Stimulated activated CD4-positive, alpha-beta T cell treated with anti-CD3 and anti-CD28 coated beads, Interleukin-4, amount 100 ng/mL, for 1 hour (primary cell): ENCODE measurements at places on chromosomes 2 and 18.

- DNase-seq: peak; percentile 29
These were observed 18.3 kb upstream of the CXCR4 start for GRCh38 chr2:136135921-136136906.

GRCh38 chr18:55999641-56000040 lies 411.6 kb upstream of the TCF4 start:
- no peak for DNase-seq

GRCh38 chr18:22169011-22169888 lies at the start of gene GATA6:
Gene GATA6, plus strand, starts transcription at chr18:22169589. Its CDS starts 1,556 bp downstream, at chr18:22171145.
- DNase-seq: no peak

DNA sequence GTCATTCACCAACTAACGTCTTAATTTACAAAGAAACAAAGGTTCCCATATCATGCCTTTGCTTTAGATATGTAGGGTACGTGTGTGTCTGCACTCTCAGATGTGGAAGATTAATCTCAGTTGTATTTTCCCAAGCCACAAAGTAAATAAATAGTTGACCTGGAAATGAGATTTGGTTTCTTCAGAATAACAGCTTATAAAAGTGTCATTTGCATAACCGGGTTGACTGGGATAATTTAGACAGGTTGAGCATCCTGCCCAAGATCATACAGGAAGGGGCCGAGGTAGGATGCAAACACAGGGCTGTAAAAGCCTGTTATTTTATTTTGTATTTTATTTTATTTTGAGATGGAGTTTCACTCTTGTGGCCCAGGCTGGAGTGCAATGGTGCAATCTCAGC lies 19.5 kb downstream of the ATG16L1 start:
- DNase-seq: no peak

GRCh38 chr2:66729416-66730330 lies 294.7 kb downstream of the MEIS1 start:
- DNase-seq: no peak

GRCh38 chr2:47225061-47225783 lies 70.1 kb upstream of the STPG4 start:
- DNase-seq: no peak

DNA sequence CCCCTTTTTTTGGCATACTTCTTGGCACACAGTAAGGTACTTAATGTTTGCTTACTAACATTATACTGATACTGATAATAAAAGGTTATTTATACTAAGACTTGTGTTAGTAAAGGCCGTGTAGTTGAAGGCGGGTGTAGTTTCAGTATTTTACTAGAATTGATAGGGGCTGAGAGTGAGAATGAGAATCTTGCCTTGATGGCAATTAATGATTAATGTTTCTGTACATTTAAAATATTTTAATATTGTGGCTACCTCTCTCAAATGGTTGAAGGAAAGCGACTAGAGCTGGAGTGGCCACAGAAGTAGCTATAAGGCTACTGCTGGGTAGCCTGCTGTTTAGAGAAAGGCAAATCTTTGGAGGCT lies 29.3 kb downstream of the PELI1 start:
- DNase-seq: no peak

DNA sequence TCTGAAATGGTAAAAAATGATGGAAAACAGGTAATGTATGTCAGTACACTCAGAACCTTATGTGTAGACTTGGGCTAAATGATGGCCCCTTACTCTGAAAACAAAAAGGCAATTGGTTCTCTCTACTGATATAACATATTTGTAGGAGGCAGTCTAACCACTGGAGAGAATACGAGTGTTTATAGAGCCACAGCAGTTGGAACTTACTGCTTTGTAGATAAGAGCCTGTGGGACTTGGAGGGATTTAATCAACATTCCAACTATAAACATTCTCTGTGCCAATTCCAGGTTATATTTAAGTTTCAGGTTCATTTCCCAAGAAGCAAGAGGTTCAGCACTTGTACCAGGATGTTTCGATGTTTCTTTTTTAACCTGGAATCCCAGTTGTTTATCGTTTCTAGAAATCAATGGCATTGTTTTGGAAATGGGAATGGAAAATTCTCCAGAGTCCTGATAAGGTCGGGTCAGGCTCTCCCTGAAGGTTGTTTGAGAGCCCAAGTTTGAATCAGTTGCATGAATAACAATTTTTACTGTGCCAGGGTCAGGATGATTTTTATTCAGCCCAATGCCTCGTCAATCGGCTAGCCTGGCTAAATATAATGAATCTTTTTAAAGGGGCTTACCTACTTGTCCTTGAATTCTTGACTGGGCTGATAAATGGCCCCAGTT lies 278.4 kb upstream of the FAM98A start:
- DNase-seq: no peak

DNA sequence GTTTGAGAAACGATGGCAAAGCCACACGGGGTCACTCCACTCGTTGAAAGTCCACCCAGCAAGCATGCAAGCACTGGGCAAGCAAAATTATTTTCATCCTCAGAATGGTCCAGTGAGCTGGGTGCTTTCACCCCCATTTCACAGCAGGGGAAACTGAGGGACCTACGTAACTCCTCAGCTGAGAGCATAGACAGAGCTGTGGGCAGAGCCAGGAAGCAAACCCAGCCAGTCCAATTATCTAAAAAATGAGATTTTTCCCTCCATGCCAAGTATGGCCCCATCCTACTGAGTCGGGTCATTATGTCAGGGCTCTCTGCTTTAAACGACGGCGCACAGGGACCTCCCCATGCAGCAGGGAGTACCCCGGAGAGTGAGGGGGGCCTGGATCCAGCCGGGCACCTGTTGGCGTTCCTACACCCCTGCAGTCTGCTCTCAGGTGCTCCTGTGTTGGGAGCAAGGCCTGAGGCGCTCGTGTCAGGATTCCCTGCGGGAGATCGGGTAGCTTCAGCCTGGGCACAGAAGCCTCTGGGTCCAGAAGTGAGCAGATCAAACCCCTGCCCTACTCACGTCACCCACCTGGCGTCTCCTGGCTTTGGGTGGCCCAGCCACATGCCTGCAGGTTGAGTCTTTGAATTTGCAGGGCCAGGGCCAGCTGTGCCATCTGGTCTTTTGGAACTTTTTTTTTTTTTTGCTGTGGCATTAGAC lies 17.3 kb downstream of the TWIST2 start:
- no peak for DNase-seq

DNA sequence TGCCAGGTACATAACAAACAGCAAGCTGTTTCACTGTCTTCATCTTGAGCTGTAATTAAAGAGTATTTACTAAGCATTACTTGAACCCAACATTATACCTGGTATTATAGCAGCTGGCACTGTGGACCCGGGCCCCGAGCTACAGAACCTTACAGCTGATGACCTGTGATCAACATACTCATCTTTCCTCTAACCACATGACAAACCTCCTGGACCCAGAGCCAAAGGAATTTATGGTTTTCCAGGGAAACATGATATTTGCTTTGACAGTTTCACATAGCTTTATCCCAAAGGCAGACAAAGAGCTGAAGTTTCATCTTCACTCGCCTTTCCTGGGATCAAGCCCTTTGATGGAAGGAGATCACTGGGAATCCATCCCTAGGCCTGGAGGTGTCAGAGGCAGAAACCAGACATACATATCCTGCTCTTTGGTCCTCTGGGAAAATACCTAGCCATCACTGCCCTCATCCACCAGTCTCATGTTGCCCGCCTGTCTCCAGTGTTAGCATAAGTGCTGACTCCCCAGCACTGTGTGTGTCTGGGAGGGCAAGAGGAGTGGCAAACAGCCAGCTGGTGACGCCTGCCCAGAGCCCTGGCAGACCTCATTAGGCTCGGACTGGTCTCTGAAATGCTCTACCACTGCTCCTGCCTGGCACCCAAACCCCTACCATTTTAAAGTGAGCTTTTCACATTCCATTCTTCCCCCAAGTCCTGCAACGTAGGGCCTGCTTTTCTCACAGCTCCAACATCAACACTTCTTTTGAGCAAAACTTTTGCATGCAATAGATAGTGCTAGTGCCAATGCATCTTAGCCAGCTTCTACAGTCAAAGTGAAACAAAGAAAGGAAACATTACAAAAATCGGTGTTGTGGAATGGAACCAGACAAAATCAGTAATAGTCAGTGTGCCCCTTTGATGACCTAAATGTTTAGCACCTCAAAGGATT lies 138.8 kb upstream of the CTAGE1 start:
- DNase-seq: no peak

DNA sequence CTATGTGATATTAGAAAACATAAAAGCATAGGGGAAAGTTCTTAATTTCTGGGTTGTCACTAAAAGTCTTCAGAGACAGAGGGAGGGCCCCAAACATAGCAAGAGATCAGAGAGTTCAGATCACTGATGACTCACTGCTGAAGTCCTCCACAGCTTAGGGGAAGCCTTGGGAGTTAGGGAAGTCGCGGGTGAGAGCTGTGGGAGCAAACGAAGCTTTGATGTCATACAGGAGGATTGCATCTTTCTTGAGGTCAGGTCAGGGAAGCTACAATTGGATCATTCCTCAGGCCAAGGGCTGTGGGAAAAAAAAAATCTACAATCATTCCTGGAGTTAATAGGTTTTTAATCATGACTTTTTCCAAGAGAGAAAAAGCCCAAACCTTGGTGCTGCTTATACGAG lies 96.2 kb downstream of the COPS8 start:
- DNase-seq: no peak

- no peak for DNase-seq
These were observed 2.9 kb downstream of the TRIB2 start for GRCh38 chr2:12719400-12720277.

- no peak for DNase-seq
These were observed 384.7 kb downstream of the FIGN start for GRCh38 chr2:163351143-163351542.

- no peak for DNase-seq
These were observed 18.0 kb downstream of the COLEC11 start for GRCh38 chr2:3612639-3613523.
